T-cell (primary cell): ENCODE measurements at places on chromosomes 7 and 10. TPM values are rescaled to one million over a fixed set of nuclear protein-coding genes. Genes with fewer than 3 reads are reported as not detected.

- DNase-seq = no peak
- no peaks in the 10 kb centered on the region for H3K36me3 ChIP-seq
- peaks cover 23% of the 10 kb centered on the region for H3K27me3 ChIP-seq
- H3K4me3 ChIP-seq = no peak overlapping the region
- H3K4me1 ChIP-seq = no peaks in the 10 kb centered on the region
Observed at GRCh38 chr10:84548869-84549268, 220.5 kb downstream of the CCSER2 start.

GRCh38 chr7:77866786-77867536, 68.4 kb downstream of the PHTF2 start:
- no peak for DNase-seq
- no peaks in the 10 kb centered on the region for H3K4me1 ChIP-seq
- no peak overlapping the region for H3K27ac ChIP-seq
- H3K36me3 ChIP-seq = no peaks in the 10 kb centered on the region
- no peak overlapping the region for H3K4me3 ChIP-seq

- no peak overlapping the region for H3K27ac ChIP-seq
- no peaks in the 10 kb centered on the region for H3K27me3 ChIP-seq
- no peak overlapping the region for H3K4me3 ChIP-seq
- H3K4me1 ChIP-seq = no peaks in the 10 kb centered on the region
- peaks cover 50% of the 10 kb centered on the region for H3K36me3 ChIP-seq
Observed at GRCh38 chr7:129657363-129657762, 45.8 kb downstream of the NRF1 start.

DNA sequence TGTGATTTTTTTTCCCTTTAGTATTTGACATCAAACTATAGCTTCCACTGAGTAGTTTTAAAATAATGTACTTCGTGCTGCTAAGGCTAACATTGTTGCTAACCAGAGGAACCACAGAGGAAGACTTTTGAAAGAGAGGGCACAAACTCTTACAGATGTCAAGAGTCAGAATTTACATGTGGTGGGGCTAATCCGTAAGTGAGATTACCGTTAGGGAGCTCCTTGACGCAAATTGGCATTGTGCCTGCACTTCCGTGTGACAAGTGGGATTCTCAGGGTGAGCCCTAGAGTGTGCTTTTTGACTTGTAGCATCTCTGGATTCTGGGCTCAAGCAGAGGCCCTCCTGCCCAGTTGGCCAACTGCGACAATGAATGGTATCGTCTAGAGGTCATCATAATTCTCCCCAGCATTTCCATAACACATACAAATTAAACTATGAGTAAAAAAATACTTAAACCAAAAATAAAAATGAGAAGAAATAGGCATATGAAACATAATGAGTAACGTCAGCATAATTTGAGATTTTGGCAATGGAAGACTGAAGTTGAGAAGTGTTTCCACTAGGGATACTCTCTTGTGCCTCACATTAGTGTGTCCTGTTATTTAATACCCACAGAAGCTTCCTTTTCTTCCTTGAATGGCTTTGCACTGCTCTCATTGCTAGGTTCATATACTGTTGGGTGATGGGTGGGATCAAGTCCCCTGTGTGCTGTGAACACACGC, 164.0 kb downstream of the SDK1 start:
- H3K27me3 ChIP-seq = no peaks in the 10 kb centered on the region
- peak; percentile 63 for DNase-seq
- H3K4me3 ChIP-seq = no peak overlapping the region
- no peak overlapping the region for H3K27ac ChIP-seq
- H3K4me1 ChIP-seq = peaks cover 39% of the 10 kb centered on the region

DNA sequence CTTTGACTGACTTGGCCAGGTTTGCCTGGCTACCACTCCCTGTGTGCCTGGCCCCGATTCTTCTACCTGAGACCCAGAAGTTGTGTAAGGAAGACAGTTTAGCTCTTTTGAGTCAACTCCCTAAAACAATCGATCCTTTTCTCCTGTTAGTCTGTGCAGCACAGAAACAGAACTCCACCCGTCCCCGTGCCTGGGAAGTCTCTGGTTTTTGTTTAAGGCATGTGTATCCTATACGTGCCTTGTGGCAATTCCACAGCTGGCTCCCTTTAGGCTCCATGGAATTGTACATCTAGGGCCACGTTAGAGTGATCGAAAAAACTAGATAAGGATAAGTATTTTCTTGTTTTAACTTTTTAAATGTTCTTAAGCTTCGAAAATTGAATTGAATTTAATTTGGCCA, 131.6 kb downstream of the BICC1 start:
- H3K27me3 ChIP-seq = no peaks in the 10 kb centered on the region
- H3K4me1 ChIP-seq = no peaks in the 10 kb centered on the region
- no peak overlapping the region for H3K4me3 ChIP-seq
- H3K36me3 ChIP-seq = no peaks in the 10 kb centered on the region
- DNase-seq = no peak

DNA sequence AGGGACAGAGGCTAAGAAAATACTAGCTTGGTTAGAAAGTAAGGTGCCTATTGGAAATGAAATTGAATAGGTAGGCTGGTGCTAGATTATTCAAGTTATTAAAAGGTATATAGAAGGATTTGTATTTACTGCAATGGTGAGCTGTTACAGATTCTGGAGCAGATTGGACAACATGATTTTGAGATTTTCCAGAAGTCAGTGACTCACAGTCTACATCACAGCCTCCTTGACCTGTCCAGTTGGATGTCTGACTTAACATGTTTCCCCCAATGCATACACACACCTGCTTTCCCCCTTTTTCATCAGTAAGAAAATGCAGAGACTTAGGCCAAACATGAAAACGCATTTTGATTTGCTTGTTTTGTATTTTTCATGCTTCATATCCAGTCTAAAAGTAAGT, 33.4 kb downstream of the STARD3NL start:
- H3K36me3 ChIP-seq = peaks cover 13% of the 10 kb centered on the region
- no peak overlapping the region for H3K27ac ChIP-seq
- no peaks in the 10 kb centered on the region for H3K4me1 ChIP-seq
- no peaks in the 10 kb centered on the region for H3K27me3 ChIP-seq
- no peak for DNase-seq
- H3K4me3 ChIP-seq = no peak overlapping the region

- H3K27ac ChIP-seq = no peak overlapping the region
- H3K4me3 ChIP-seq = no peak overlapping the region
- no peaks in the 10 kb centered on the region for H3K4me1 ChIP-seq
- H3K36me3 ChIP-seq = no peaks in the 10 kb centered on the region
- H3K27me3 ChIP-seq = no peaks in the 10 kb centered on the region
- no peak for DNase-seq
Observed at GRCh38 chr10:25565570-25565969, 368.5 kb upstream of the MYO3A start.

- H3K27me3 ChIP-seq = no peaks in the 10 kb centered on the region
- no peaks in the 10 kb centered on the region for H3K36me3 ChIP-seq
- no peak for DNase-seq
- H3K27ac ChIP-seq = no peak overlapping the region
Observed at GRCh38 chr10:28396331-28396730, 93.5 kb upstream of the MPP7 start.

DNA sequence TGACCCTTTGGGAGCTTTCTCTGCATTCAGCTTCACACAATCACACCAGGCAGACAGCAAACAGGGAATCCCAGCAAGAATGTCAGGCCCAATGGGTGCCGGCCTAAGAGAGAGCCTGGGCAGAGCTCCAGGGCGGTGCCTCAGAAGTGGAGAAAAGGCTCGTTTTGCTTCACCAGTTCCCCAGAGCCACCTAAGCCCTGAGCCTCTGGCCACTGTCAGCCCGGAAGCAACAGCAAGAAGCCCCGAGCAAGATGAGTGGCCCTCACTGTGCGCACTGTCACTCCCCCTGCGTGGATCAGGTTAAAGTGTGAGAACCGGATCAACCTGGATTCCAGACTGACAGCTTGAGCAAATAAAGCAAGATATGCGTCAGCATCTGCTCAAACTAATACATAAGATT, 14.7 kb downstream of the CNPY1 start:
- H3K36me3 ChIP-seq = no peaks in the 10 kb centered on the region
- peaks cover 16% of the 10 kb centered on the region for H3K27me3 ChIP-seq
- H3K4me3 ChIP-seq = no peak overlapping the region
- no peak overlapping the region for H3K27ac ChIP-seq

DNA sequence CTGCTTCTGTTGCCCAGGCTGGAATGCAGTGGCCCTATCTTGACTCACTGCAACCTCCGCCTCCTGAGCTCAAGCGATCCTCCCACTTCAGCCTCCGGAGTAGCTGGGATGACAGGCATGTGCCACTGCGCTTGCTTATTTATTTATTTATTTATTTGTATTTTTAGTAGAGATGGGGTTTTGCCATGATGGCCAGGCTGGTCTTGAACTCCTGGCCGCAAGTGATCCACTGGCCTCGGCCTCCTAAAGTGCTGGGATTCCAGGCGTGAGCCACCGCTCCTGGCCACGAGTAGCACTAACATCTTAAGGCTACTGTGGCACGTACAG, 70.9 kb downstream of the CARD11 start:
- no peak for DNase-seq
- H3K4me3 ChIP-seq = no peak overlapping the region
- H3K27me3 ChIP-seq = no peaks in the 10 kb centered on the region
- peaks cover 4% of the 10 kb centered on the region for H3K36me3 ChIP-seq
- no peak overlapping the region for H3K27ac ChIP-seq

GRCh38 chr7:25118048-25118753, 6.9 kb downstream of the CYCS start:
- H3K4me3 ChIP-seq = no peak overlapping the region
- H3K36me3 ChIP-seq = no peaks in the 10 kb centered on the region
- H3K27me3 ChIP-seq = no peaks in the 10 kb centered on the region
- no peak for DNase-seq
- peaks cover 2% of the 10 kb centered on the region for H3K4me1 ChIP-seq

DNA sequence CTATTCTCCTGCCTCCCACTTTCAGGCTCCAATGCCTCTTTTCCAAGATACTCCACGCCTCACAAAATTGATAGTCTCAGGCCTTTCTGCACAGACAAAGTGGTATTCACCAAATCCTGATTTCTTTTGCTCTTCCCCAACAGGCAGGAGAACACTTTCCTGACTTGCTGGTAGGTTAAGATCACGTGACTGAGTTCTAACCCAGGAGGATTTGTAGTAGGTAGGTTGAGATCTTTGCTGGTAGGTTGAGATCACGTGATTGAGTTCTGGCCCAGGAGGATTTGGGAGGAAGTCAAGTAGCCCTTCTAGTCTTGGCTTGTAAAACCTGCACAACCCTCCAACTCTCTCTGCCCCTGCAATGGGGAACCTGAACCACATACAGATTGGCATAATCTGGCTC, 741.5 kb downstream of the TYW1 start:
- H3K36me3 ChIP-seq = no peaks in the 10 kb centered on the region
- H3K27ac ChIP-seq = no peak overlapping the region

DNA sequence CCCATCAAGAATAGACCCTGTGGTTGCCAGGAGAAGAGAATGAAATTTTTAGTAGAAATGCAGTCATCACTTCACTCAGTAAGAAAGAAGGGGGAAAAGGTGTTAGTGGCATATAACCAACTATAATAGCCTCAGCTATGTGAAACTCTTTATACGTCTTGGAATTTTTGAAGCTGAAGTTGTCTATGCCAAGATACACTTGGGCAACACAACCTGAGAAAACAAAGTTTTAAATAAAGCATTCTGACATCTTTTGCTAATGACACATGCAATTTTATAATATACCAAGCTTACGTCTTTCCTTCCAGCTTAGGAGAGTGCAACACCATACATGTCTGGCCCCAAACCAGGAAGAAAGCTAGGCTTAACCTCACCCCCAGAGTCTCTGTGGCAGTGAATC, 40.8 kb upstream of the ZNF438 start:
- H3K4me3 ChIP-seq = no peak overlapping the region
- H3K4me1 ChIP-seq = no peaks in the 10 kb centered on the region
- H3K27me3 ChIP-seq = no peaks in the 10 kb centered on the region
- no peak overlapping the region for H3K27ac ChIP-seq

GRCh38 chr10:95241533-95241932, 47.5 kb downstream of the ACSM6 start:
- H3K27ac ChIP-seq = no peak overlapping the region
- no peaks in the 10 kb centered on the region for H3K4me1 ChIP-seq
- no peaks in the 10 kb centered on the region for H3K36me3 ChIP-seq
- DNase-seq = no peak

- no peak overlapping the region for H3K27ac ChIP-seq
- DNase-seq = no peak
- H3K4me3 ChIP-seq = no peak overlapping the region
Observed at GRCh38 chr7:24361001-24361400, 77.0 kb downstream of the NPY start.

DNA sequence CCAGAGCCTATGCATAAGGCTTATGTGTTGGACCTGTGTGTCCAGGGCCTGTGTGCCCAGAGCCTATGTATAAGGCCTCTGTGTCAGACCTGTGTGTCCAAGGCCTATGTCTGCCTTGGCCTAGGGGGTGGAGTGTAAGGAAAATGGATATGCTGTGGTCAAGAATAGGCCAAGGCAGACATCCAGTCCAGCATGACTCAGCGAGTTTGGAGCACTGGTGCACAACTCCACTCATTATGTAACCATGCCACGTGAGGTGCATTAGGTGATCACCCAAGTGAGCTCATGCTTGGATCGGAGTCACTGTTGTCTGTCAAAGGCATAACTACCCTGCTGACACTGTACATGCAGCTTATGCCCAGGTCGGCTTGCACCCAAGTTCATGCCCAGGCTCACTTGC, 238.9 kb downstream of the CACNA2D1 start:
- no peak overlapping the region for H3K4me3 ChIP-seq
- no peaks in the 10 kb centered on the region for H3K27me3 ChIP-seq
- H3K4me1 ChIP-seq = no peaks in the 10 kb centered on the region
- DNase-seq = no peak
- H3K36me3 ChIP-seq = no peaks in the 10 kb centered on the region
- H3K27ac ChIP-seq = no peak overlapping the region

DNA sequence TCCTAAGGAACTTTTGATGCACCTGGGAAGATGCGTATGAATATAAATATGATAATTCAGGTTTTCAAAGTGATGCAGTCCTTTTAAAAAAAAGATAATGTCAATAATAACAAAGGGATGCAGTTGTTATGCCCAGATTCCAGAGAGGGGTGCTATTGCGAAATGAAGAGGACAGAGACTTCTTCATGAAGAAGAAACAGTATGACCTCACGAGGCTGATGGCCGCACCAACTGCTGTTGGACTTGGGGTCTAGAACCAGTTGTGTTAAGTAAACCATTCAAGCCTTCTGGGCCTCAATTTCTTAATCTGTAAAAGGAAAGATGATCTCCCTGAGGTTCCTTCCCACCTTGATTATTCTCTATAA, 55.1 kb downstream of the LYZL2 start:
- H3K4me1 ChIP-seq = no peaks in the 10 kb centered on the region
- H3K4me3 ChIP-seq = no peak overlapping the region
- no peak overlapping the region for H3K27ac ChIP-seq
- no peaks in the 10 kb centered on the region for H3K27me3 ChIP-seq
- DNase-seq = no peak
- no peaks in the 10 kb centered on the region for H3K36me3 ChIP-seq

Gene GHRHR
- total RNA-seq = not detected

Gene EVX1
- total RNA-seq = 0.16 TPM

Gene SRRM3
- total RNA-seq = not detected

Gene ASB13
- 14.1 TPM for total RNA-seq

Gene PPRC1
- 55.1 TPM for total RNA-seq

Gene CRYGN
- total RNA-seq = 0.98 TPM

Gene MYO3A
- not detected for total RNA-seq
